ENCODE measurements at places on chromosomes 7 and 10.

- no peak for DNase-seq
Measured at GRCh38 chr7:131104596-131105293, 222.9 kb upstream of the MKLN1 start.

GRCh38 chr10:77892021-77892739 lies 34.4 kb downstream of the DLG5 start:
- no peak for DNase-seq

- no peak for DNase-seq
Measured at GRCh38 chr10:99765672-99766301, 16.7 kb upstream of the ABCC2 start.

DNA sequence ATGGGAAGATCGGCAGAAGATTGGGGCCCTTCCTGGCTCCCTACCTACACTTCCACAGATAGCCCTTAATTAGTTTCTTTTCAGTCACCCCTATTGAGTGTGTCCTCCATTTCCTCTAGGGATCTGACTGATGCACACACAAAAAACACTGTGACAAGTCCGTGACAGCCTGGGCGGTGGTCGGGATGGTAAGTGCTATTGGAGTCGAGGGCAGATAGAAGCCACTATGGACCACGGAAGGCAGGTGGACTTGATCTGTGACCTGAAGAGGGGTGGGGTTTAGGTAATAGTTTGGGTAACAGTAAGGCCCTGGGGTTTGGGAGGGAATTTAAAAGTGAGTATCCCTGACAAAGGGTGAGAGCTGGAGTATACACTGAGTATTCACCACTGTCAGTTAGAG lies 53.0 kb downstream of the PDK4 start:
- no peak for DNase-seq

DNA sequence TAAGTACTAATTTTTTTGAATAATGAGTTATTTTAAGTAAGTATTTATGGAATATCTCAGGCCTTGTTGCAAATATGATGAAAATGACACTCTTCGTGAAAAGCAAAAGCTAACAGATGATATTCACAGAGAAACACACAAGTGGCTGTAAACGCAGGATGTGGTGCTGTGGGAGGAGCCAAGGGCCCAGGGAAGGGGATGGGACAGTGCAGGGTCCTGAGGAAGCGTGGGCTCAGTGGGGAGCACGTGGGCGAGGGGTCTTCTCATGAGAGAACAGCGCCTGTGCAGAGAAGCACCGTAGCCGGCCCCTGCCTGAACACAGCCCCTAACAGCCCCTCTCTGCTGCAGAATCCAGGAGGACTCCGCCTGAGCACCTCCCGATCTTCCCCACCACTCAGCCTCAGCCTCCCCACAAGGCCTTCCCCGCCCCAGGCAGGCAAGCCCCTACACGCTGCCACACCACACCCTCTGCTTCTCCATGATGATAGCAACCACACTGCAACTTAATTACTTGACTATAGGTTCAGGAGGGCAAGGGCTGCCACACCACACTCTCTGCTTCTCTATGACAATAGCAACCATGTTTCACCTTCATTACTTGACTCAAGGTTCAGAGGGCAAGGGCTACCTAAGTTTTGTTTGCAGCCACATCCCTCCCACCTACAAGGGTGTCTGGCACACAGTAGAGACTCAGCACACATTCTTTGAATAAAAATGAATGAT lies 152.6 kb upstream of the RNF32 start:
- no peak for DNase-seq

GRCh38 chr7:130274983-130275591 lies 8.4 kb downstream of the CPA2 start:
- DNase-seq, result peak; percentile 73

GRCh38 chr10:307659-308058 lies 172.4 kb downstream of the ZMYND11 start:
- DNase-seq, result no peak

DNA sequence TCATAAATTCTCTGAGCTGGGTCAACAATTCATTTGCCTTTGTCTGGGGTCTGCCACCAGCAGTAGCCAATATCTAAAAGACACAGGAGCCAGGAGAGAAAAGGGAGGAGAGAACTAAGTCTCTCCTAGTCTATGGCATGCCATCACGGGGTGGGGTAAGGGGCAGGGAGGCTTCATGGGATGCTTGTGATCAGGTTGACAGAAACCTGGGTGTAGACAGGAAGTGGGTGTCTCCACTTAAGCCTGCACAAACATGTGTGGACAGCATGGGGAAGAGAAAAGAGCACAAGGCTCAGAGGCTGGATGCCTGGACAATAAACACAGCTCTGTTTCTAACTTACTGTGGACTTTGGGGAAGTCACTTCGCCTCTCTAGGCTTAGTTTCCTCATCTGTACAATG lies 11.5 kb upstream of the C10orf53 start:
- no peak for DNase-seq

DNA sequence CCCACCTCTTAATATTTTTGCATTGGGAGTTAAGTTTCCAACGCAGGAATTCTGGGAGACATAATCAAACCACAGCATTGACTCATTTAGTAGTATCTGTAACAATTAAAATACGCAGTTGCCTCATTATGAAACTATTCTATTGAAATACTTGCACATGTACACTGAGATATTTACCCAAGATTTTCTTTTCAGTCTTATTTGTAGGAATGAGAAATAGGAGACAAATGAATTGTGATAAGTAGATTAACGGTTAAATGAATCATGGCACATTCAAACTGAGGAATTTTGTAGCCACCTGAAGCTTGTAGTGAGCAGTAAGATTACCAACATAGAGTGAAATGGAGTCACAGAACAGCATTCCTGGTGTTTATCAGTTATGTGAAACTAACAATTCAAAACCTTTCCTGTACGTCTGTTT lies 18.1 kb downstream of the RP9 start:
- DNase-seq, result no peak

GRCh38 chr10:114094795-114095194 lies 51.1 kb downstream of the ADRB1 start:
- DNase-seq, result no peak

GRCh38 chr10:14539176-14539575 lies 208.5 kb upstream of the FRMD4A start:
- DNase-seq, result no peak

DNA sequence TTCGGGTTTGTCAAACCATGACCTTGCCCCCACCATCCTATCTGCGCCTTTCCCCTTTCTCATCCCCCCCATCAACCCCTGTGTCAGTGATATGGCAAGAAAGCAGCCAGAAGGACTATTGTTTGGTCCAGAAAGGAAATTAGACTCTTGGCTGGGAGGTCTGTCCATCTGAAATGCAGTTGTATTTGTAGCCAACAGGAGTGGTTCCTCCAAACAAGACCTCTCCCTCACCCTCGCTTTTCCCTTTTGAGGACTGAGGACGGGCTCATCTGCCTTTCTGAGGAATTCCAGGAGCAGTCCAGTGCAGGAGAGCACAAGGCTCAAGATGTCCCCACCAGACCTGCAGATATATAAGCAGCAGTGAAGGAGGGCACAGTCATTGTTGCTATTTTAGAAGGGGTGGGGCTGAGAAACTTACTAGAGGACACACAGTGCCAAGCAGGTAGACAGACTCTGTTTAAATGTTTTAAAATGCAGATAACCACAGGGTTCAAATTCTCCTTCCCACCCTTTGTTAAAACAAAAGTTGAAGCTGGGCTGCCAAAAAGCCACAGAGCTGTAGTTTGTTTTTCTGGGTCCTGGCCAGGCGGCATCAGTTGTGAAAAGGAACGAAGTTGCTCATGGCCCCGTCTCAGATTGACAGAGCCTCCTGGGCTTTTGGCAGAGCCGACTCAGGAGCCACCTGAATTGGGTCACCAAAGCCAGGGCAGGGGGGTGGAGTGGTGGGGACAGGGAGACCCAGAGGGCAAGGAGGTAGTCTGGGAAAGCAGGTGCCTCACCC lies 37.3 kb downstream of the CYP17A1 start:
- no peak for DNase-seq
